Bladder microvascular endothelial cell (primary cell): ENCODE measurements at places on chromosomes 5 and 9. TPM values are rescaled to one million over a fixed set of nuclear protein-coding genes. Genes with fewer than 3 reads are reported as not detected.

The PLEKHG4B gene
- total RNA-seq: 0.06 TPM in 1 of 2 replicates, not detected in the other

The LCN15 gene
- not detected in 2 replicates for total RNA-seq

The PARP8 gene
- total RNA-seq: 0.16 and 1.2 TPM in 2 replicates

The SHC3 gene
- under 0.01 and 0.19 TPM in 2 replicates for total RNA-seq

The CCDC152 gene
- 0.06 and 0.16 TPM in 2 replicates for total RNA-seq

The TAF11L7 gene
- not detected in 2 replicates for total RNA-seq

The N4BP3 gene
- 32.2 and 35.4 TPM in 2 replicates for total RNA-seq

The PLPPR1 gene
- total RNA-seq: 0.19 TPM in 1 of 2 replicates, not detected in the other

The PCDHB5 gene
- total RNA-seq: 0.32 and 3.6 TPM in 2 replicates

The PTCD2 gene
- 1.8 and 4.5 TPM in 2 replicates for total RNA-seq
